GOT3 (cell line): ENCODE measurements at places on chromosomes 1 and 21.

GRCh38 chr1:68438310-68438709 is 11.4 kb downstream of the RPE65 start:
- DNase-seq: no peak

- no peak for DNase-seq
Measured at GRCh38 chr21:16342932-16343331, 613.1 kb downstream of the USP25 start.

DNA sequence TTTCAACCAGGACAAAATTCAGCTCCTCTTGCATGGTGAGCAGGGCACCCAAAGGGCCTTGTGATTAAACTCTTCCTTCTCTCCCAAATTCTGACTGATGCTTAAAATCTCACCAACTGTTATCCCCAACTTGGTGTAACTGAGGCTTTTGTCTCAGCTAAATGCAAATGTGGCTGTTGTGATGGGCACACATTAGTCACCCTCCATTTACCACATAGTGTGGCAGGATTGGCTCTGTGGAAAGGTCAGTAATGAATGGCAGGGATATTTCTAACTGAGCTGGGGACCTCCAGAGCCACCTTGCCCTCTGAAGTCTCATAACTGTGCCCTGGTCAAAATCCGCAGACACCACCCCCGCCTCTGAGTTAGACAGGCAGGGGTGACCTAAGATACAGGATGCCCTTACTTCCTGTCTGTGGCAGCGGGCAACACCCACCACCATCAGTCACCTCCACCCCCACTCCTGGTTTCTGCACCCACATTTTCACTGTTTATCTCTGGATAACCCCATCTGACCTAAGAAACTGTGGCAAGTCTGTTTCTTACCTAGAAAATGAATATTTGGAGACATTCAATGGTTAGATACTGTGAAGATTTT is 25.4 kb upstream of the RGS16 start:
- DNase-seq: no peak

DNA sequence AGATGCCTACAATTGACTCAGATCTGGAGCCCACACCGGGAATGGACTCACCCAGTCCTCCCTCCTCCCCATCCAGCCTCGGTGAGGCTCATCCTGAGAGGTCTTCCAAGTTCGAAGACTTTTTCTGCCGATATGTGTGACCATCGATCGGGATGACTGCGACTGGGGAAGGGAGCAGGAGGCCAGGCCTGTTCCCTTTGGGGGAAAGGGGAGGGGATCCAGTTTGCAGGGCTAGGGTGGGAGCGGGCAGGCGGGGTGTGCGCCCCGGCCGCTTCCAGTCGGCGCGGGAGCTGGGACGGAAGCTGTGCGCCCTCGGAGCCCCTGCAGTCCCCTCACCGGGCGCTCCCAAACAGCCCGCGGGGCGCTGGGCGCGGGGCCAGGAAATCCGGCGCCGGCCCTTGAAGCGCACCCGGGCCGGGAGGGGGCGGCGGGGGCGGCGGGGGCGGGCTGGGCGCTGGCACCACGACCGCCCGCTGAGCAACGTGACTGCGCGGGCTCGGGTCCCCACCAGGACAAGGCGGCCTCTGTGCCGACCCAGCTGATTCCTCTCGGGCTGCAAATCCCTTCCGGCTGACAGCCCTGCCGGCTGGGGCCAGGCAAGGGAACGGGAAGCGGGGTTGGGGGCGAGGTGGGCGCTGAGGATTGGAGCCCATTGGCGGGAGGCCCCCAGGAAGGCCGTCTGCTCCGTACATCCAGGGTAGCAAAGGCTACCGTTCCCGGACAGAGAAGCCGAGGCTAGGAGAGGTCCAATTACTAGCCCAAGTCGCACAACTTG is 103.9 kb downstream of the EBNA1BP2 start:
- DNase-seq: no peak

DNA sequence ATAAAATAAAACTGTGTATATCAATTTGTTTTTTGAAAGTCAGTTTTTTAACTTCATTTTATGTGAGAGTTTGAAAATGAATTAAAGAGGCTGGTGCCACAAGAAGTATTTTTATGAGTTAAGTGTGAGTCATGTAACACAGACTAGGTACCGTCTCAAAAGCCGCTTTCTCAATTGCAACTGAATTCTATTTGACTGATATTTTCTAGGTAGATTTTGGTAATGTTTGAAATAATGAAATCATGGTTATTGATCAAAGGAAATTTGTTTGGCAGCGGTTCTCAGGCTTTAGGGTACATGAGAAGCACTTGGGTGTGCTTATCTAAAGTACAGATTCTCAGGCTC is 4.6 kb downstream of the SNX27 start:
- no peak for DNase-seq

DNA sequence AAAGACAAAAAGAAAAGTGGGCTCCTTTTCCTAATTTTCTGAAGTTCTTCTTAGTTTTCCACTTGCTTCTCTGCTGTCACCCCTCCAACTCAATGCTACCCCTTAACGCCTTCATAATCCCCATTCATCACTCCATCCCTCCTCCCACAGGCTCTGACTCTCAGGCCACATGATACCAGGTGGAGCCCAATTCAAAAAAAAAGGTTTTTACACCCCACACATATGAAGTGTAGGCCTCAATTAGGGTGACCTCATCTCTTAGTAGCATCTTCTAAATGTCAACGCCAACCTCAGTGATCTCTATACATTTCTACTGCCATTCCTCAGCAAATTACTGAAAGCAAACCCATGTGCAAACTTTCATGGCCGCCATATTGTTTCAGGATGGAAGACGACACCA is 6.4 kb downstream of the SSBP3 start:
- no peak for DNase-seq

- DNase-seq: no peak
Measured at GRCh38 chr1:202397256-202397655, 48.8 kb downstream of the PPP1R12B start.

- DNase-seq: no peak
Measured at GRCh38 chr1:47441450-47442106, 3.7 kb downstream of the FOXD2 start.

DNA sequence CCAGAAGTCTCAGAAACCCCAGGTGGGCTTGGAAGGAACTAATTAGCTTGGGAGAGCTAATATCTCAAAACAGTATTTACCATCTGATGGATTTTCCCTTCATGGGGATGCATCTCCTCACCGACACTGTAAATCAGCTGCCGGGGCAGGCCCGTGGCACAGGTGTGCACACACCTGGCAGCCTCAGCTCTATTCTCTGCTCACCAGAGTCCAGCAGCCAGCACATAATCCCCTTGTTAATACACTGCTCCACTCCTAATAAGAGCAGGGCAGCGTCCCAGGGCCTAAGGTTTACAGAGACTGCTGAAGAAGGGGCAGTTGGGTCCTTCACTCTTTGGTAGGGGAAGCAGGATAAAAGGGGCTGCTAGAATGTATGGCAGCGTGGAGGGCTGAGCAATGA is 200.0 kb downstream of the TOMM20 start:
- no peak for DNase-seq
